ENCODE measurements at places on chromosomes 11 and 22.

- DNase-seq, result no peak
These were observed 58.4 kb upstream of the GAB2 start for GRCh38 chr11:78476066-78476465.

- DNase-seq, result no peak
These were observed 21.2 kb upstream of the IL17RA start for GRCh38 chr22:17063411-17064106.

DNA sequence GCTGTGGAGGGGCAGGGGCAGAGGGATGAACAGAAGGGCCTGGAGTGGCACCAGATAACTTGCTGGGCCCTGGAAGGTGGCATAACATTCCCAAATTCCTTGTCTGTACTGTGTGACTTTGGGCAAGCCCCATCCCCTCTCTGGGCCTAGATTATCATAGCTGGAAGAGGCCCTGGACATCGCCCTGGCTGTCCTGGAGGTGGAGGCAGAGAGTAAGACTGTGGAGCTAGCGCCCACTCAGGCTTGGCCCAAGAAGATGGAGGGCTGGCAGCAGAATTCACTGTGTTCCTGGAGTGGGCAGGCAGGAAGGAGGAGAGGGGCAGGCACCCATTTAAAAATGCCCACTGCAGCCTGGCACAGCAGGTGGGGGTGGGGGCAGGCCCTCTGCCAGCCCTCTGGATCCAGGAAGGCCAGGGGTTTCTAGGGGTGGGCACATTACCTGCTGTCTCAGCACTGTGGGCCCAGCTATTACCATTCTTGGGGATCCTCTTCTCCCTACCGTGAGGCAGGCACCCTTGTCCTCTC, 22.6 kb downstream of the ARHGEF17 start:
- no peak for DNase-seq

DNA sequence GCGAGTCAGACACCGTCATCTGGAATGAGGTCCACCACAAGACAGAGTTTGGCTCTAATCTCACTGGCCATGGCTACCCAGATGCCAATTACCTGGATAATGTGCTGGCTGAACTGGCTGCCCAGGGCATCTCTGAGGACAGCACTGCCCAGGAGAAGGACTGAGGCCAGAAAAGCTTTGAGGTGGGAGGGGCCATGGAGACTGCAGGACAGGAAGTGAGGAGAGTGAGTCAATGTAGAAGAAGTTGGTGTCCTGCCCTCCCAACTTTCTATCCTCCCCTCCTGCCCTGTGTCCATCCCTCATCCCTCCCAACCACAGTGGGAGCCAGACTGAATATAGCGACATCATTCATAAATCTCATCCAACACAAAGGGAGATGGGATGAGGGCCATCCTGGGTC, 8.0 kb downstream of the MPEG1 start:
- DNase-seq, result no peak

DNA sequence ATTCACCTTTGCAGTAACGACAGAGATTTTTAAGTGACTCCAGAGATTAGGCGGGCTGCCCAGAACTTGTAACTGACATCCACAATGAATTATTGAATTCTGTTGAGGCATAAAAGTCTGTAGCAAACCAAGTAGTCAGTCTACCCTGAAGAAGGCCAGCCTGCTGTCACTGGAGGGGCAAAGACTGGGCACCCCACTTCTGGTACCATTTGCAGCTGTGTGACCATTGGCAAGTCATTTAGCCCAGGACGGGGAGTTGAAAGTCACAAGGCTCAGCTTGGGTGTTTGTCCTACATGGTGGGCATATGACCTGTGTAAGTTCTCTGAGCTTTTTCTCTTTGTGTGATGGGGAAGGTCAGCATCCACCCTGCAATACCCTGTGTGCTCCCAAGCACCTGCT, 119.4 kb downstream of the ARHGAP8 start:
- DNase-seq, result no peak

Data from hypothalamus (tissue), 51 donors.